Cortex of kidney (tissue), 1 donor: ENCODE measurements at places on chromosomes 13 and 19.

- DNase-seq = no peak
Observed at GRCh38 chr19:37930416-37930815, 23.4 kb downstream of the SIPA1L3 start.

DNA sequence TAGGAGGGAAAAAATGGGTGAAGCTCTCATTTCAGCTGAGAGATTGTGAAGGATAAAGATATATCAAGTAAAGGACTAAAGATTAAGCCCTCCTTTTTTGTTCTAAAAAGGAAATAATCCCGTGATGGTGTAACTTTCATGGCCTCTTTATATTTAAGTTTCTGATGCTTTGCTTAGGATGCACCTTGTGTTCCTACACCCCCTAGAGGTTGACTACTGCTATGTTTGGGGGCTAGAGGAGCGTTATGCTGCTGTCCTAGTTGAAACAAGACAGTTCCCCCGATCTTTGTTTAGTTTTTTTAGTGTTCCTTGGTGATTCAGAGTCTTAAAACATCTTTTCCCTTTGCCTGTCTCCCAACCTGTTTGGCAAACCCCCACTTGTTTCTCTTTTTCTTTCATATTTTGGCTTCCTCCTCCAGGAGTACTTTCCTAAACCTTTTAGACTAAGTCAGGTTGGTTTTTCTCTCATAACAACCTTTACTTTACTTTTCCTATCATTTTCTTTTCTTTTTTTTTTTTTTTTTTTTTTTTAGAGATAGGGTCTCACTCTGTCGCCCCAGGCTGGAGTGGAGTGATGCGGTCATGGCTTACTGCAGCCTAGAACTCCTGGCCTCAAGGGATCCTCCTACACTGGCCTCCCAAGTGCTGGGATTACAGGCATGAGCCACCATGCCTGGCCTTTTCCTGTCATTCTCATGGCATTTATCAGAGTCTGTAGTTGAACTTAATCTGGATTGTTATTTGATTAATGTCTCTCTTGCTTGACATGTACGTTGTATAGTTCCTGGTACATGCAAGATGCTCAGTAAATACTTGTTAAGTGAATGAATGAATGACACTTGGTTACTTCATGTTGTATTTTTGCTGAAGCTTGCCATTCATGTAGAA, 2.8 kb downstream of the UBA2 start:
- no peak for DNase-seq

DNA sequence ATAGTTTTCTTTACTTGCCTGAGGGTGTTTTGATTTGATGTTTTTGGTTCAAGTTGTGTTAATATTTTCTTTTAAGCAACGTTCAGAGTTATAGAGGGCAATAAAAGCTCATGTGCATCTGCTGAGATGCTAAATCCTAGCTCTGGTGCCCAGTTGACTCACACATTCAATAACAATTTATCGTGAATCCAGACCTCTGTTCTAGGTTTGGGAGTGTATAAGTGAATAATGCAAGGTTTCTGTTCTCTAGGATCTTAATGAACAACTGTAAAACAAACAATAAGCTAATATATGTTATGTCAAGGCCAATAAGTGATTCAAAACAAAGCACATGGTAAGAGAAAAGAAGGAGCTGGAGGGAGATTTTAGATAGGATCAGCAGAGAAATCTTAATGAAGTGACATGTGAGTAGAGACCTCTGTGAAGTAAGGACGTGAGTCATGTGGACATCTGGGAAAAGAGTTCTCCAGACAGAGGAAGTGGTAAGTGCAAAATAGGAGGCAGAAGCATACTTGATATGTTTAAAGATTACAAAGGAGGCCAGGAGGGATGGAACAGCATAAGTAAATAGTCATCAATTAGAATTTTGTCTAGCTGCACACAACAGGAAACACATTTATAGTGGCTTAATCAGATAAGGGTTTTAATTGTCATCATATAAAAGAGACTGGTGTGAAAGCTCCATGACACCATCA, 278.5 kb upstream of the HTR2A start:
- no peak for DNase-seq

DNA sequence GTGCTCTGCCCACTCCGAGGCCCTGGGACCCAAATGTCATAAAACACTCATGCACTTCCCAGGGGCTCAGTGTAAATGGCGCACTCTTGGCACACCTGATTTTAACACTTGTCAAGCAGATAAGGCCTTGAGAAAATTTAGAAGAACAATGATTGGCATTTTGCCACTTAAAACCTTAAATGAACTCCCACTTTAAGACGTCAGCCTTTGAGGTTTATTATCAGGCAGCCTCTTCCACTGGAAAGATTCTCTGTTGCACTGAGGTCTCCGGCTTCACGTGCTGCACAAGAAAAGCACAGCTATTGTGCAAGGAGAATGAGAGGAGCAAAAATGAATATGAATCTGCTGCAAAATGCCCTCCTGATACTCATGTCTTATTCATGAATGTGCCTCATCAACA, 38.5 kb upstream of the ATP11A start:
- DNase-seq = no peak

- DNase-seq = no peak
Observed at GRCh38 chr19:52398081-52398441, 412 bp downstream of the ZNF528 start.

GRCh38 chr19:1270854-1271527, 1.9 kb downstream of the CIRBP start:
- no peak for DNase-seq

- DNase-seq = no peak
Observed at GRCh38 chr13:64740493-64740892, 2489.6 kb downstream of the PCDH9 start.

DNA sequence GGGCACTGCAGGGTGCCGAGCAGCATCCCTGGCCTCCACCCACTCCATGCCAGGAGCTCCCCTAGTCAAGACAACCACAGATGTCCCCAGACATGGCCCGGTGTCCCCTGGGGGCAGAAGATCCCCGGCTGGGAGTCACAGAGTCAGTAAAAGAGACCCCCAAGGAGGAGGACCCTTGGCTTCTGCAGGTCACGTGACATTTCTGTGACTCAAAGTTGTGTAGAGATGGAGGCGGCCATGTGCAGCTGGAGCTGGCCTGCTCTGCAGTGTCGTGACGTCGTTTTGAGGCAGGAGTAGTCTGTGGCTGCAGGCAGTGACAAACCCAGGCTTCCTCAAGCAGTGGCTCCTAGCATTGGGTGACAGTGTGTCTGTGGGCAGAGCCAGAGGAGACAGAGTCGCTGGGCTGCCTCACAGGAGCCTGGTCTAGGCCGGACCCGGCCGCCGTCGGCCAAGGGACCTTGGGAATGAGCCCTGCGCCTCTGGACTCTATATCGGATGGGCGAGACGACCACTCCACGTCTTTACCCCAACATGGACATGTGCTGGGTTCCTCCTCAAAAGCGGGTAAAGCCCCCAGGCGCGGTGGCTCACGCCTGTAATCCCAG, 7.7 kb upstream of the DIRAS1 start:
- no peak for DNase-seq

- DNase-seq = no peak
Observed at GRCh38 chr13:34722922-34723321, 219.1 kb upstream of the NBEA start.

DNA sequence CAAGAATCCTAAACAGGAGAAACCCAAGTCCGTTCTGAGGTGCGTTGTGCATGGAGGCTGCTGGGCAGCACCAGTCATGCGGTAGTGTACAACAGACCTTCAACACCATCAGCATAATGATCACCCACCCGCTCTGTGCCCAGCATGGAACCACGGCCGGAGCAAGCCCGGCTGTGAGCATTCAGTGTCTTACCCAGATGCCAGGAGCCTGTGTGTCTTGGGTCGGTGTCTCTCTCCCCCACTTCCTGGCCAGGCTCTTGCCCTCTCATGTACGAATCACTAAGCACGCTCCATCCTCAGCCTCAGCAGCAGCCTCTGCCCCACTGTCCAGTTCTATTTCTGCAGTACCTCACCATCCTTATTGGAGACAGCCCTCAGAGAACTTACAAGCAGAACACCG, 231.6 kb upstream of the IRS2 start:
- no peak for DNase-seq
